Skeletal muscle tissue (tissue), 5 donors: ENCODE measurements at places on chromosomes 12 and 14. TPM values are rescaled to one million over a fixed set of nuclear protein-coding genes. Genes with fewer than 3 reads are reported as not detected.

APOLD1 gene
- total RNA-seq = 9.9 TPM

TPPP2 gene
- total RNA-seq = not detected

DLGAP5 gene
- 4.2 TPM for total RNA-seq

FBRSL1 gene
- 6.8 TPM for total RNA-seq

LRTM2 gene
- total RNA-seq = not detected

ARMH4 gene
- 6.8 TPM for total RNA-seq

GNS gene
- 88.2 TPM for total RNA-seq

LRP10 gene
- total RNA-seq = 11.0 TPM

TAS2R50 gene
- 7.8 TPM for total RNA-seq

HPD gene
- not detected for total RNA-seq

SLC24A4 gene
- 1.6 TPM for total RNA-seq

SAV1 gene
- total RNA-seq = 16.7 TPM

SDR9C7 gene
- not detected for total RNA-seq

MAP3K9 gene
- total RNA-seq = under 0.01 TPM

FGF23 gene
- total RNA-seq = under 0.01 TPM

TPH2 gene
- not detected for total RNA-seq

SLC22A17 gene
- 12.5 TPM for total RNA-seq

EXD2 gene
- 9.9 TPM for total RNA-seq

TSPAN19 gene
- total RNA-seq = not detected

ZFC3H1 gene
- 25.1 TPM for total RNA-seq

DAO gene
- total RNA-seq = not detected

RNFT2 gene
- 1.0 TPM for total RNA-seq

ADGRD1 gene
- 7.8 TPM for total RNA-seq

PCED1B gene
- 1.0 TPM for total RNA-seq

MFAP5 gene
- total RNA-seq = 246 TPM

ACRBP gene
- total RNA-seq = 1.0 TPM

INTS13 gene
- 23.0 TPM for total RNA-seq

SRRM4 gene
- under 0.01 TPM for total RNA-seq

KRT71 gene
- total RNA-seq = not detected

EML5 gene
- 1.0 TPM for total RNA-seq

TAS2R9 gene
- total RNA-seq = 0.52 TPM

PKP2 gene
- 5.2 TPM for total RNA-seq

SAMD15 gene
- total RNA-seq = not detected

IL22 gene
- total RNA-seq = not detected

CBLN3 gene
- under 0.01 TPM for total RNA-seq

PARPBP gene
- total RNA-seq = 4.7 TPM

TESPA1 gene
- 0.52 TPM for total RNA-seq

IRAK3 gene
- total RNA-seq = 11.0 TPM

CCDC197 gene
- total RNA-seq = not detected

KRT77 gene
- total RNA-seq = not detected

HOXC12 gene
- total RNA-seq = not detected

ARPC3 gene
- total RNA-seq = 99.2 TPM

TOMM20L gene
- not detected for total RNA-seq

LMO3 gene
- 2.6 TPM for total RNA-seq

PRKCH gene
- total RNA-seq = 32.4 TPM
